Gastrocnemius medialis (tissue), 4 donors: ENCODE measurements at places on chromosomes 16 and 17. TPM values are rescaled to one million over a fixed set of nuclear protein-coding genes. Genes with fewer than 3 reads are reported as not detected.

DNA sequence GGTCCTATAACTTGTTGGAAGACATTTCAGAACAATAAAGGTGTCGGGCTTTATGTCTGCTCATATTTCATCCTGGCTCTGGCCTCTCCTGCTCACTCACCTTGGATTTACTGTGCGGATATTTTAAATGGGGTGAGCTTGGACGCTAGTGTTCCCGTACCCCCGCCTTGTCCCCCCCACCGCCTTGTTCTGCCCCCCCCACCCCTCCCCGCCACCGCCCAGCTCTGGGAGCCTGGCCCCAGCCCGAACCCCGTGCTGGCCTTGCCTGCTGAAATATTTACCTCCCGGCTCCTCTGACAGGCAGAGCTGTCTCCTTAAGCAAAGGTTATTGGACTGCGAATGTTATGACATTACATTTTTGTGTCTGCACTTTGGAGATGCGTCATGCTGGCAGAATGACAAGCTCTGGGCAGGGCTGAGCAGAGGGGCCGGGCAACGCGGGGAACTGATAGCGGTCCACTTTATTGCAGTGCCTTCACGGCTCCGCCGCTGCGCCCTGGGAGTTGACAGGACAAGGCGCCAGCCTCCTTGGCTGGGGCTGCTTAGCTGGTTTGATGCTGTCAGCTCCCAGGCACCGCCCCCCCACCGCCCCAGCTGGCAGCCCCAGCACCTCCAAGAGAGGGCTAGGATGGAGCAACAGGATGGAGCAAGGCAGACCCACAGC, 222.5 kb upstream of the GSE1 start:
- H3K27me3 ChIP-seq = no peaks in the 10 kb centered on the region
- peak; percentile 79 for DNase-seq
- no peak overlapping the region for H3K4me3 ChIP-seq
- H3K27ac ChIP-seq = no peak overlapping the region
- H3K36me3 ChIP-seq = no peaks in the 10 kb centered on the region

DNA sequence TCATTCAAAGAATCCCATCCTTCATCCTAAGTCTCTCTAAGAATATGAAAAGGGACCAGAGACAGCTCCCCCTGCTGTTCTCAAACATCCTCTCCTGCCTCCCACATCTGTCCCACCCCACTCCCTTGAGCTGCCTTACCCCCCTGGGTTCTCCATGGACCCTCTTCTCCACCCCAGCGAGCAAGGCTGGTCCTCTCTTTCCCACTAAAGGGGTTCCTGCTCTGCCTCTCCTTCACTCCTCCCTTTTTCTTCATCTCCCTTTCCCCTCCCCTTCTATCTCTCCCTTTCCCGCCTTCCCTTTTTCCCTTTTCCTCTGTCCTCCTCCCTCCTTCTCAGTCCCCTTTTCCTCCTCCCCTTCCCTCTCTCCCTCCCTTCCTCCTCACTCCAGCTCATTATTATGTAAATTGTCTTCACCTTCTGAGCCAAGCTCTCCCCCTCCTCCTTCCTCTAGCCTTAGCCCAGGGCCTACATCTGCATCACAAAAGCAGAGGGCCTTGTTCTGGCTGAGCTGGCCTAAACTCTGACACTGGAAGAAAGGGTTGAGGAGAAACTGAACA, 90.0 kb downstream of the GNAO1 start:
- no peaks in the 10 kb centered on the region for H3K4me1 ChIP-seq
- H3K4me3 ChIP-seq = no peak overlapping the region
- H3K27me3 ChIP-seq = no peaks in the 10 kb centered on the region
- H3K27ac ChIP-seq = no peak overlapping the region
- no peak for DNase-seq
- no peaks in the 10 kb centered on the region for H3K36me3 ChIP-seq

- H3K27ac ChIP-seq = no peak overlapping the region
- peaks cover 5% of the 10 kb centered on the region for H3K4me1 ChIP-seq
- H3K36me3 ChIP-seq = no peaks in the 10 kb centered on the region
- no peak for DNase-seq
- no peak overlapping the region for H3K4me3 ChIP-seq
Observed at GRCh38 chr17:51687887-51688286, 427.5 kb downstream of the UTP18 start.

DNA sequence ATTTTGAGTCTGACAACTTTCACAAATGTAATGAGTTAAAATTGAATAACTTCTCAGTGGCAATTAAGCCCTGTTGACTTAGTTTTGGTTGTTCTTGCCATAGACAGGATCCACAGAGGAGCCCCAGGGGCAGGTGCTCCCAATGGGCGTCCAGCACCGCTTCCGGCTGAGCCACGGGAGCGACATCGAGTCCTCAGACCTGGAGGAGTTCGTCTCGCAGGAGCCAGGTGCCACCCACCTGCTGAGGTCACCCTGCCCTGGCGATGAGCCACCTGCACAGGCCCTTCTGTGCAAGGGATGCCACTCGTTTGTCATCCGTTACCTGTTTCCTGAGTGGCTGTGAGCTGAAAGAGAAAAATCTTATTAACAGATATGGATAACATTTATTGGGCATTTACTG, 10.7 kb downstream of the CCDC40 start:
- no peak for DNase-seq
- no peaks in the 10 kb centered on the region for H3K27me3 ChIP-seq
- no peak overlapping the region for H3K4me3 ChIP-seq
- H3K36me3 ChIP-seq = peaks cover 3% of the 10 kb centered on the region
- no peak overlapping the region for H3K27ac ChIP-seq

The CCDC40 gene
- total RNA-seq = 0.18 TPM

The TMEM106A gene
- 5.6 TPM for total RNA-seq

DNA sequence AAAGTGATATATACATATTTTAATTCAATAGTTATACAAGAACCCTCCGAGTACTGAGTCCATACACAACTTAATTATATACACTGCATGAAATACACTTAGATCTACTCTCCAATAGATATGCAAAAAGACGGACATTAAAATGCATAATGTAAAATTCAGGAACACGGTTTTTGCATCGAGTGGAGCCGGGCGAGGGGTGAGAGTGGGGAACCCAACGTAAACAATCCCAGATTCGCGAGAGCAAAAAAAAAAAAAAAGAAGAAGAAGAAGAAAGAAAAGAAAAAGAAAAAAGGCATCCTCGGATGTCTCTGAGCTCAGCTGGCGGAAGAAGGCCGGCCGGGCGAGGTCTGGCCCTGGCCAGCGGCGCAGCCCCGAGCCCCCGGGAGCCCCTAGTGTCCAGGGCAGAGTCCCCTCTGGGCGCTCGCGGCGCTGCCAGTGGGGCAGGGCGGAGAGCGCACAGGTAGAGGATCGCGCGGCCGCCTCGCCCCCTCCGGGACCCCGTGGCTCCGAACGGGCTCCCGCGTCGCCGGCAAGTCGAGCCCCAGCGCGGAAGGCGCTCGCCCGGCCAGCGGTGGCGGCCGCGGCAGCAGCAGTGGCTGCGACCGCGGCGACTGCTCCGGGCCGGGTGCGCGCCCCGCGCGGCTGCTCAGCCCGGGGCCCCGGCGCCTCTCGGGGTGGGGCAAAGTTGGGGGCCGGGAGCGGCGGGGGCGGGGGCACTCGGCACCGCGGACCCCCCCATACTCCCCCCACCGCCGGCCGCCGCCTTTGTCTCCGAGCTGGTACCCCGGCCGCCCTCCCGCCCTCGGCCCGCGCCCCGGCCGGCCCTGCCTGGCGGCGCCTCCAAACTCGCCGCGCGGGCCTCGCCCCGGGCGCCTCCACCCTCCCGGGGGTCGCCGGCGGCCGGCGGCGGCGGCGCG, 9.6 kb upstream of the ZFHX3 start:
- H3K4me3 ChIP-seq = peak overlapping the region; percentile 70
- no peak for DNase-seq
- H3K27me3 ChIP-seq = no peaks in the 10 kb centered on the region
- peak overlapping the region; percentile 99 for H3K27ac ChIP-seq
- peaks cover 43% of the 10 kb centered on the region for H3K4me1 ChIP-seq

The TP53TG3 gene
- total RNA-seq = not detected

- H3K27me3 ChIP-seq = peaks cover 14% of the 10 kb centered on the region
- H3K4me1 ChIP-seq = no peaks in the 10 kb centered on the region
- no peak for DNase-seq
- no peaks in the 10 kb centered on the region for H3K36me3 ChIP-seq
- no peak overlapping the region for H3K4me3 ChIP-seq
Observed at GRCh38 chr16:6021276-6021943, 923.8 kb upstream of the EEF2KMT start.

The HOXB3 gene
- total RNA-seq = 1.9 TPM

- H3K36me3 ChIP-seq = peaks cover 3% of the 10 kb centered on the region
- H3K27ac ChIP-seq = peak overlapping the region; percentile 95
- H3K4me3 ChIP-seq = peak overlapping the region; percentile 97
- peaks cover 55% of the 10 kb centered on the region for H3K4me1 ChIP-seq
- no peaks in the 10 kb centered on the region for H3K27me3 ChIP-seq
- DNase-seq = no peak
Observed at GRCh38 chr17:44121997-44122815, 1.2 kb downstream of the HDAC5 start.

GRCh38 chr16:89598199-89598598, 15.2 kb upstream of the DPEP1 start:
- no peak overlapping the region for H3K27ac ChIP-seq
- DNase-seq = no peak
- H3K4me1 ChIP-seq = no peaks in the 10 kb centered on the region
- H3K27me3 ChIP-seq = no peaks in the 10 kb centered on the region
- no peaks in the 10 kb centered on the region for H3K36me3 ChIP-seq
- no peak overlapping the region for H3K4me3 ChIP-seq

The SLC38A10 gene
- 24.5 TPM for total RNA-seq
